ENCODE measurements at places on chromosomes 4 and X.

- no peak for DNase-seq
Observed at GRCh38 chr4:139854668-139855403, 189.2 kb downstream of the MGST2 start.

GRCh38 chrX:15496824-15497223, 3.7 kb upstream of the PIR start:
- DNase-seq, result peak; percentile 0

DNA sequence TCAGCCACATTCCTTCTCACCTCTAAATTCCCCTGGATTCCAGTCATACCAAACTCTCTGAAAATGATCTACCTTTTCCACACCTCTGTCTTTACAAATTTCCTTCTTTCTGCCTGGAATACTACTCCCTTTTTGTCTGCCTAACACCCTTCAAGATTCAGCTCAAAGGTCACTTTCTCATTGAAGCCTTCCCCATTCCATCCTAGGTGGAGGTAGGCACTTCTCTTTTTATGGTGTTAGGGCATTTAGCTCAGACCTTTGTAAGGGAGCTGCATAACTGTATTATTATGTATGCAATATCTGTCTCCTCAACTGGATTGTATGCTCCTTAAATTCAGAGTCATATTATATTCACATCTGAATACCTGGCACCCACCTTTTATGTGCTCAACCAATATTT, 137.7 kb downstream of the RCHY1 start:
- no peak for DNase-seq

GRCh38 chrX:128310912-128311311, 258.7 kb upstream of the ACTRT1 start:
- DNase-seq, result no peak

DNA sequence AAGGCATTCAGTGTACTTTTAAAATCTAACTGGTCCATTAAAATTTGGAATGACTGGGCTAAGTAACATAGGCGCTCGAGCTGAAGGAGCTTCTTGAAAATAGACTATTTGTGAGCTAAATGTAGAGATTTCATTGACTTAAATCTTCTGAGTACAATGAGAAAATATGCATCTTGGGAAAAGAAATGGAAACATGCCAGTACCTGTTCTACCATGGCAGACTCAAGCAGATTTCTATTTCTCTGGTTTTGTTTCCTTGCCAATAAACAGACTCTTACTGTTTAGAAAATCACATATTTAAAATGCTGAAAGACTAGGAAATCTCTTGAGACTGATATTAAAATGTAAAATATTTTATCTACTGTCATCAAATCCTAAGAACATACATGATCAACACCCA, 678.1 kb downstream of the FAT4 start:
- DNase-seq, result no peak

- peak; percentile 66 for DNase-seq
Observed at GRCh38 chrX:102712216-102712966, at the start of gene GPRASP2. GPRASP2 (plus strand) TSS chrX:102712448; CDS start chrX:102714870, 2,422 bp downstream.

GRCh38 chr4:34193451-34194154, 2050.7 kb downstream of the ARAP2 start:
- no peak for DNase-seq

DNA sequence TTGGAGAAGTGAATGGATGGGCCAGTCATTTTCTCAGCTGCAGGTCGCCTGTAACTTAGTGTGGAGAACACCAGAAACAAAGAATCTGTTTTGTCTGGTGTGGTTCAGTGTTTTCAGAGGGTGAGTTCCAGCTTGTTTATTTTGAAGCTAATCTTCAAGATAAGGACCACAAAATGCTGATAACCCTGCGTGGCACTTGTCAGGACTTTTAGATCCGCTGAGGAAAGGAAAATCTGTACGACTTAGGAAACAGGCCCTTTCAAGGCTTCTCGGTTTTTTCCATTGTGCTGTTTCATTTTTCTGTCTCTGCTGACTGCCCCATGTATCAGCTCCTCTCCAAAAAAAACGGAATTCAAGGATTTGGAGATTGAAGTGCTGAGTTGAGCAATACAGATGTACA, 8.7 kb upstream of the ANAPC4 start:
- DNase-seq, result no peak

Measured in G401 (cell line).